ENCODE measurements at places on chromosomes 5 and 9. TPM values are rescaled to one million over a fixed set of nuclear protein-coding genes. Genes with fewer than 3 reads are reported as not detected.

The TMEM174 gene
- not detected for total RNA-seq

The GZMA gene
- total RNA-seq: 1.8 TPM

The ATP6V0E1 gene
- total RNA-seq: 18.0 TPM

The CCNI2 gene
- 56.7 TPM for total RNA-seq

The NR2F1 gene
- 20.4 TPM for total RNA-seq

The PKD2L2 gene
- not detected for total RNA-seq

The ISL1 gene
- total RNA-seq: not detected

The NUTM2G gene
- not detected for total RNA-seq

The HSDL2 gene
- 56.9 TPM for total RNA-seq

The NCS1 gene
- total RNA-seq: 12.8 TPM

The NOXA1 gene
- total RNA-seq: 43.2 TPM

The LCN6 gene
- not detected for total RNA-seq

The GAS1 gene
- 33.3 TPM for total RNA-seq

The EXOC3 gene
- total RNA-seq: 94.9 TPM

The GPR21 gene
- total RNA-seq: not detected

The OR1Q1 gene
- total RNA-seq: not detected

The SLC23A1 gene
- total RNA-seq: not detected

The WDR38 gene
- not detected for total RNA-seq

The MVB12B gene
- total RNA-seq: 21.9 TPM

The PHF24 gene
- not detected for total RNA-seq

GRCh38 chr5:187042-187431, 4.3 kb upstream of the LRRC14B start:
- no peak for DNase-seq

- no peak for DNase-seq
These were observed 108.1 kb upstream of the PRRC1 start for GRCh38 chr5:127409246-127409917.

- no peak for DNase-seq
These were observed 58.6 kb upstream of the ZBED3 start for GRCh38 chr5:77145666-77146065.

DNA sequence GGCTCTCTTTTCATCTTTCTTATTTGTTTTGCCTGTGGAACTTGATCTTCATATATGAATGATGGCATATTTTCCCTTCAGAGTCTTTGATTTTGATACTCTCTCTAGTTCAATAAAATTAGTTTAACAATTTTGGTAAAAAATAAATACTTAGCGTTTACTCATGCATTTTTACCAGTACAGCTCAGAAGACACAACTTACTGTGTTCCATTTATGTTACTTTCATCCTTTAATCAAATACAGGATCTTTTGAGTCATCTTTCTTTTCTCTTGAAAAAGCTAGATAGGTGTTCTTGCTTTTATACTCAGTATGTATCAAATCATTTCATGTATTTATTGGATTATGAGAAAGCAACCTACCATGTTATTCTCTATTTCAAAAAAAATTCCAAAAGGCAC, 47.1 kb upstream of the RICTOR start:
- DNase-seq: no peak

DNA sequence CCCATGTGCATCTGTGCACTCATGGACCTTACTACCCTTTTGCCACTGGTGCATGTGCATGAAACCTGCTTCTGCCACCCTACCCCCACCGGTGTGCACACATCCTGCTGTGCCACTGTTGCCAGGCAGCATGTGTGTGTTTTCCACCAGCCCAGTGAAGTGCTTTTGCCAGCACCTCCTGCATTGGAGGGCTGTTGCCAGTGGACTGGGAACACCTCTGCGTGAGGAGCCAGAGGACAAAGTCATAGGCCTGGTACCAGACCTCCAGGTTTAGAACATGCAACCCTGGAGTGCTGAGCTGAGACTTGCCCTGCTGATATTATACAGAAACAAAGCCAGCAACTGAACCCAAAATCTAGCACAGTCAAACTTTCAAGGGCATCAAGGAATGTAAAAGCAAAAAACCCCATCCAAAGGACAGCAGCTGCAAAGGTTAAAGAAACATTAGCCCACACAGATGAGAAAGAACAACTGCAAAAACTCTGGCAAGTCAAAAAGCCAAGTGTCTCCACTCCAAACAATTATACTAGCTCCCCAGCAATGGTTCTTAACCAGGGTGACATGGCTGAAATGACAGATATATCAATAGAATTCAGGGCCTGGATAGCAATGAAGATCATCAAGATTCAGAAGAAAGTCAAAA, 70.6 kb upstream of the PTPN3 start:
- no peak for DNase-seq

- no peak for DNase-seq
These were observed 83.3 kb upstream of the GPR151 start for GRCh38 chr5:146599261-146599660.

GRCh38 chr5:169248550-169248949, 52.4 kb downstream of the SLIT3 start:
- DNase-seq: no peak

GRCh38 chr5:76202182-76202581, 119.0 kb downstream of the SV2C start:
- no peak for DNase-seq

GRCh38 chr5:127683008-127683407, 20.2 kb upstream of the CCDC192 start:
- peak; percentile 30 for DNase-seq

GRCh38 chr5:67319935-67320725, 123.5 kb upstream of the CD180 start:
- no peak for DNase-seq

GRCh38 chr5:138635265-138635664, 60.1 kb upstream of the HSPA9 start:
- no peak for DNase-seq

GRCh38 chr5:43137326-43137725, 16.6 kb downstream of the ZNF131 start:
- DNase-seq: no peak

- DNase-seq: no peak
These were observed 81.3 kb upstream of the PRR16 start for GRCh38 chr5:120382833-120383232.

DNA sequence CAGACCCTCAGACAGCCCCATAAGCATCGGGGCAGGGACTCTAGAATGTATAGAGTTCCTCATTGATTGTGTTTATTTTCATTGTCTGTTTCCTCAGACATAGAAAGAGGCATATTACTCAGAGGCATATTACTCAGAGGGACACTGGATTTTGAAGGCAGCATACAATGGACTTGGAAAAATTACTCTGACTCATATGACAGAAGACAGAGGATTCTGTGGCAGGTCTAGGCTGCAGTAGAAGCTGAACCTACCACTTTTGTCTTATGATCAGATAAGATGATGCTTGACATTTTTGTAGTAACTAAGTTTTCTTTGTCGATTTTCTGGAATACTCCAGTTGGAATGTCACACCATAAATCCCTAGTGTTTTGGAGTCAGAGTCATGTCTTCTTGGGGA, 105.2 kb downstream of the ST8SIA4 start:
- DNase-seq: no peak

GRCh38 chr5:107484281-107484680, 186.5 kb downstream of the EFNA5 start:
- no peak for DNase-seq

DNA sequence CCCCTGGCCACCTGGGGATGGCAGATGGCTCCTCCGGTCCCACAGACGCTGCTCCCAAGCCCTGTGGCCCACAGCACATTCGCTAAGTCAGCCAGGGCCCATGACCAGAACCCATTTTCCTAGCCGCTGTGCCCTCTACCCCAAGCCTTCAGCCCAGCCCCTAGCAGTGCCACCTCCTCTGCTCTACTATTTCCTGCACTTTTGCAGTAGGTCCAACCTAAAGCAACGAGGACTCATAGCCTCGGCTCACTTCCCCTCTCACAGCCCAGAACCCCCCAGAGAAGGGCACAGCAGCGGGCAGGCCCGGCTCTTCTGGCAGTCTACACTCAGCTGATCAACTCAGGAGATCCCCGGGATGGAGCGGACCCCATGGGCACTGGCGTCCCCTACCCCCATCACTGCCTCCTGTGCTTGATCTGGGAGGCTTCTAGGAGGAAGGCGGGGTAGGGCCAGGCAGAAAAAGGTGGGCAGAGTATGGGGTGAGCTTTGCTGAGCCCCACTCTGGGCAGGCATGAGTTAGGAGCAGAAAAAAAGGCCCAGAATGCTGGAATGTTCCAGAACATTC, 111.2 kb downstream of the ZNF354C start:
- no peak for DNase-seq

- peak; percentile 23 for DNase-seq
These were observed 553.1 kb downstream of the ZNF608 start for GRCh38 chr5:124193371-124193789.

DNA sequence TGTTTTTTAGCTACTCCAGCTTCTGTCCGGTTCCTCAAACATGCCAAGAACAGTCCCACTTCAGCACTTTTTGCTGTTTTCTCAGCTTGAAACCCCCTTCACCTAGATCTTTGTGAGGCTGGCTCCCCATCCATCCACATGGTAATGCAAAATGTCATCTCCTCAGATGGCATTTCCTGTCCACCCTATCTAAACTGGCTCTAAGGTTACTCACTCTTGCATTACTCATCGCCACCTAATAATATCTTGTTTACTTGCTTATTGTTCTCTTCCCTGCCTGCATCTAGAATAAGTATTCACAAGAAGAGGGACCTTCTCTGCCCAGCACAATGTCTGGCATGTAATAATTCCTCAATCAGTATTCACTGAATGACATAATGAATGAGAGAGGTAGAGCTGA, 220.1 kb downstream of the FAM114A2 start:
- DNase-seq: no peak

DNA sequence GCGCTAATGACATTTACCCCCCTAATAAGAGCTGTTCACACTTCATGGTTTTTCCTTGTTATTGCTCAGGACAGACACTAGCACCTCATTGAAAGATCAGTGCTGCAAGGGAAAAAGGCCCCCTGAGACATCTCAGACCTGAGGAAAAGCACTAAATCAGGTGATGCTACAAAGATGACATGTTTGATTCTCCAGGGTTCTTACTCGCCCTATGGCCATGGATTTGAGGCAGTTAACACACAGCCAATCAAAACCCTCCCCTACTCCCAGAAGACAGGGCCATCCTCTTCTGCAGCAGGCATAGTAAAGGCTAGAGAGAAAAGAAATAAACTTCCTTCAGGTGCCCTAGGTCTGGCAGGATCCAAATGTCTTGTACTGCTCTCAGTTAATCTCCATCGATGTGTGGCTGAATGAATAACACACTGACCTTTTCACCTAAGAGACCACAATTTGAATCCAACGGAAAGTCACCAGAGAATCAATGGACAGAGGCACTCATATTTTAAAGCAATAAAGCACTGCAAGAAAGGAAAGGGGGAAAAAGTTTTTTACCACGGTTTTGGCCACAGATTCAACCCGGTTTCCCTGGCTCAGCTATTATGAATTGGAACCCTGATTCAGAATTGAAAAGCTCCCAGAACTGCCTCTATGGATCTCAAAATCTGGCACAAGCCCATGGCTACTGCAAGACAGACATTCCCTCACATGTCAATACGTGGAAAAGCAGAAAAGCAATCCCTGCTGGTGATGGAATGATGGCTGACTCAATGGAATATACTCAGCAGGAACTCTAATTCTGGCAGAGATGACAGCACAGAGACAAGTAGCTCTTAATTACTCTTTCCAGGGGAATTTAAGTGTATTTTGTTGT, 329.5 kb downstream of the BNC2 start:
- no peak for DNase-seq

DNA sequence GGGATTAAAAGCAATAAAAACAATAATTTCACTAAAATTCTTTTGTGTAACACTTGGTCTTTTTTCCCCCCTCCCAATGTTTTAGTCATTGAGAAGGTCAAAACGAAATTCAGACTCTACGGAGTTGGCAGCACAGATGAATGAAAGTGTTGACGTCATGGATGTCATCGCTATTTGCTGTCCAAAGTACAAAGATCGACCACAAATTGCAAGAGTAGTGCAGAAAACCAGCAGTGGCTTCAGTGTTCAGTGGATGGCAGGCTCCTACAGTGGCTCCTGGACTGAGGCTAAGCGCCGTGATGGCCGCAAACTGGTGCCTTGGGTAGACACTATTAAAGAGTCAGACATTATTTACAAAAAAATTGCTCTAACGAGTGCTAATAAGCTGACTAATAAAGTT, 184.7 kb downstream of the CPLANE1 start:
- no peak for DNase-seq

- no peak for DNase-seq
These were observed 145.7 kb upstream of the SMIM23 start for GRCh38 chr5:171639966-171640365.

GRCh38 chr9:18745710-18746109, 271.8 kb downstream of the ADAMTSL1 start:
- no peak for DNase-seq

DNA sequence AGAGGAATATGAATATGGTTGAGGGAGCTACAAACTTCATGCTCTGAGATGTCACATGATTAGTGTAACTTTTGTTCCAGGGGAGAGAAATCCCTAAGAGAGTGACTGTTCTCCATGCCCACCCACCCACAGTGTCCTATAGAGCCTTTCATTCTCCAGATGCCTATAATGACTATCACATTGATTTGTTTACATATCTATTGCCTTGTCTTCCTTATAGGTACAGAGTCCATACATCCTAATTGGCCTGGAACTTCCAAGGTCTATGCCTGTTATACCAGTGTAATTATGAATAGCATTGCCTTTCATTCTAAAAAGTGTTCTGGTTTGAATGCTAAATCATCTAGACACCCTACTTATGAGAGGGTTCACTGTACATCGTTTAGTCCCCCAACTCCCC, 475.4 kb downstream of the RAB3C start:
- no peak for DNase-seq

- no peak for DNase-seq
These were observed 783.4 kb upstream of the GRAMD2B start for GRCh38 chr5:125639858-125640257.

DNA sequence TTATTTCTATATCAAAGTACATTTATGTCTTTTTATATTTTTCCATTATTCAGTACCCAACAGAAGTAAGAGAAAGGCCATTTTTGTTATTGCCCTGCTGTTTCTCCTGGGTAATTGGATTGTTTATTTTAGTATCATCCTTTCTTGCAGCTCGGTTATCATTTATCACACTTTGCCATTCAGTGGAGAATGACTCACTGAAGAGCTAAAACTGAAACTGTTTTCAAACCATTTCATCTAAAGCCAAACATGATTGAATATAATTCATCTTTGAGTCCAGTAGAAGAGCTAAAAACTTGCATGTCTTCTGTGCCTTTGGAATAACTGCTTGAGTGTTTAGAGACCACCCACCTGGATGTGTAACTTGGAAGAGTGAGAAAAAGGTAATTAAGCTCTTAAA, 139.5 kb upstream of the PRDM9 start:
- no peak for DNase-seq

GRCh38 chr5:162911873-162912272, 525.5 kb upstream of the CCNG1 start:
- no peak for DNase-seq

DNA sequence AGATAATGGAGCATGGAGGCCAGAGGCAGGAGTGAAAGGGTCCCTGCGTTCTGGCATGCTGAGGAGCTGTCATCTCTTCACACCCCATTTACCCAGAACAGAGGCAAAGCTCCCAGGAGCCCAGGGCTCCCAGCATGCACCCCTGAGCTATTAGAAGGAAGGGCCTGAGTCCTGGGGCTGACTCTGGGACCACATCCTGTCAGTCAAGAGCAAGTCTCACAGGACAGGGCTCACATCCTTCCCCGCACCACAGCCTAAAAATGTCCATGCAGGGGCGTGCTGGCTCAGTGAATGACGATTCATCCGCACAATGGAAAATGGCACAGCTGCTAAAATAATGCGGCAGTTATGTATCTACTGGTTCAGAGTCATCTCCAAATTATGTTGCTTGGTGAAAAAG, 31.4 kb downstream of the CAMK2A start:
- DNase-seq: no peak
